ENCODE measurements at places on chromosomes 13 and 19. TPM values are rescaled to one million over a fixed set of nuclear protein-coding genes. Genes with fewer than 3 reads are reported as not detected.

GRCh38 chr13:110397436-110398115 is 90.5 kb downstream of the COL4A2 start:
- peak; percentile 87 for DNase-seq

DNA sequence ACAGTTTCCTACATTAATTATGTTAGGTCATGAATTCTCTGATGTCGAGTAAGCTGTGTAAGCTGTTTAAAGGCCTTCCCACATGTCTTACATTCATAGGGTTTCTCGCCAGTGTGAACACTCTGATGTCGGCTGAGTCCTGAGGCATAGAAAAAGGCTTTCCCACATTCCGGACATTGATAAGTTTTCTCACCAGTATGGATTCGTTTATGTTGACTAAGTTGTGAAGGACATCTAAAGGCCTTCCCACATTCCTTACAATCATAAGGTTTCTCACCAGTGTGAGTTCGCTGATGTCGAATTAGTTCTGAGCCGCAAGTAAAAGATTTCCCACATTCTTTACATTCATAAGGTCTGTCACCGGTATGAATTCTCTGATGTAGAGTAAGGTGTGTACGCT is 24.9 kb downstream of the ZNF850 start:
- DNase-seq: no peak

Gene ANKLE1
- 1.7 TPM for polyA plus RNA-seq

DNA sequence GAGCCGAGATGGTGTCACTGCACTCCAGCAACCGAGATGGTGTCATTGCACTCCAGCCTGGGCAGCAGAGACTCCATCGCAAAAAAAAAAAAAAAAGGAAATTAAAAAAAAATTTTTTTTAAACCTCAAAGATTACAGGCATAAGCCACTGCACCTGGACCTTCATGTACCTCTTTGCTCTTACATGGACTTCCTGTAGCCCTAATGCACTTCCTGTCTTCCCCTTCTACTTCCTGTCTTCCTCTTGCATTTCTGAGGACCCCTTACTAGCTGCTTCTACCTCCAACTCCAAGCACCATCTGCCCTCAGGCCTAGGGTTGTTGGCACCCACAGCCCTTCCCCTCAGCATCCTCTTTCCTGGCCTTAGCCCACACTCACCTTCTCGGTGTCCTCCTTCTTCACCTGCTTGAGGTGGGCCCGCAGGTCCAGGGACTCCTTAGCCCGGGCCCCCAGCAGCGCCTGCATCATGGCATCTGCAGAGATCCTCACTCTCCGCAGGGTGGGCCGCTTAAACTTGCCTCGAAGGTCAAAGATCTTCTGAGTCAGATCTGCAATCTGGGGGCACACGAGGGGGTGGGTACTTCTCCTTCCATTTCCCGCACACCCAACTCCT is 3.8 kb downstream of the TNNI3 start:
- DNase-seq: no peak

Gene NCAN
- 0.05 TPM for polyA plus RNA-seq

Gene SHISA7
- 0.23 TPM for polyA plus RNA-seq

GRCh38 chr19:17136021-17136420 is 60.4 kb downstream of the MYO9B start:
- no peak for DNase-seq

GRCh38 chr13:85771856-85772255 is 27.4 kb downstream of the SLITRK6 start:
- no peak for DNase-seq

Gene RGS9BP
- polyA plus RNA-seq: 0.13 TPM

Gene SLC1A5
- 72.3 TPM for polyA plus RNA-seq

Gene ZNF100
- polyA plus RNA-seq: 9.0 TPM

Gene KIR3DL1
- 0.13 TPM for polyA plus RNA-seq

- DNase-seq: no peak
Observed at GRCh38 chr19:3292958-3293529, 68.6 kb downstream of the CELF5 start.

Gene ANGPTL8
- 0.41 TPM for polyA plus RNA-seq

DNA sequence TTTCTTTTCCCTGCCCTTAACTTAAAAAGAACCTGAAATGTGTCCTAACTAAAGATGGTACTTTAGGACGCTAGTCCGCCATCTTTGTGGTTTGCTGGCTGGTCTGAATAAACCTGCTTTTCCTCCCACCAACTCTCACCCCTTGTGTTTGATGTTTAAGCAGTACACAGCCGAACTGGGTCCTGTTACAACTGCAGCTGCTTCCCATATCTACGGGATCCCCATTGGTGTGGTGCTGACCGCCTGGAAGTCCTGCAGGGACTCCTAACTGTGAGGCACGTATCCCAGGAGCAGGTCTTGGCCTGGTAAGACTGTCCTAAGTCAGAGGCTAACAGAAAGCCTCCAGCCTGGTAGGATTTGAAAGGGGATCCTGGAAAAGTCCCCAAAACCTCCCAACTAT is 40.9 kb upstream of the VSTM2B start:
- no peak for DNase-seq

DNA sequence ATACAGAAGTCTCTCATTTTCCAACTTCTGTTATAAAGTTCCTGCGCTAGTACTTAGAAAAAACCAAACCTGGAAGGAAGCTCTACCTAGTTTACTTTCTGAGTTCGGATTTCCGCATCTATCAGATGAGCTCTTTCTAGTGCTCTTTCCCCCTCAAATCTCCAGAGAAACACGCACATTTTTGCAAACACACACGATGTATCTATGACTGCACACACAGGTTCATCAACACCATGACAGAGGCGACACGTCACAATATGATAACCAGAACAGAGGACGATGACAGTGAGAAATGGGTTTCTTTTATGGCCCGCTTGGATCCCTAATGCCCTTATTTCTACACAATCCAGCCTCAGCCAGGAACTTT is 629 bp upstream of the LRRC63 start:
- no peak for DNase-seq

DNA sequence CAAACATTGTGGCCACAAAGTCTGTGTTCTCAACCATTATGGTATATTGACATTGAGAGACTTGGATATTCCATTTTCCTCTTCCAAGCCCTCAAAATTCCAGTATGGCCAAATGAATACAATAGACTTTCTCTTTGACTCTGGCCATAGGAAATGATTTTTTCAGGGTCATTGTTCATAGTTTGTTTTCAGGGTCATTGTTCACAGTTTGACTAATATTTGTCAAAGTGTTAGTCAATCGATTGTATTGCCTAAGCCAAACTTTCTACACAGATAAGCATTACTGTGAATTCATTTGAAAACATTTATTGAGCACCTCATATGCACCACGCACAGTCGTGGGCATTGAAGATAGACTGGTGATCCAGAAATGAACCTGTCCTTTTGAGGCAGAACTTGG is 22.9 kb upstream of the FAM216B start:
- no peak for DNase-seq

DNA sequence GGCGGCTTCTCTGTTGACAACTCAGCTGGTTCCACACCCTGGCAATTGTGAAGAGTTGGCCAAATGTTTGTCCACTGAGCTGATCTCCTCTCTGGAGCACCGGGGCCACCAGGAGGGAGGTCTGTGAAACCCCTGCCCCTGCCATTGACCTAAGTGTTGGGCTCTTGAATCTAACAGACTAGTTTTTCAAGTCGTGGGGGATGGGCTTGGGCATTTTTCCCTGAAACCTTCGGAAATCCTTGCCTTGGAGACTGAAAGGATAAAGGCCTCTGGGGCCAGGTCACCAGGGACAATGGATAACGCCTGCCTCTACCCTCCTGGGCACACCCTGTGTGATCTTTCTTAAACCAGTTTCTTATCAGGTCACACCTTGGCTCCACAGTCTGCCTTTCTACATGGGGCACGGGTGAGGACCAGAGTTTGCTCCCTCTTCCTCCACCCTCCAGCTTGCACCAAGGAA is 881 bp downstream of the GEMIN7 start:
- DNase-seq: no peak

Gene ZNF415
- polyA plus RNA-seq: 21.3 TPM

- DNase-seq: no peak
Observed at GRCh38 chr19:2800506-2800905, 15.2 kb downstream of the THOP1 start.

GRCh38 chr19:44684892-44685863 is 13.8 kb upstream of the CEACAM16 start:
- peak; percentile 53 for DNase-seq

Gene MCF2L
- polyA plus RNA-seq: 29.1 TPM

DNA sequence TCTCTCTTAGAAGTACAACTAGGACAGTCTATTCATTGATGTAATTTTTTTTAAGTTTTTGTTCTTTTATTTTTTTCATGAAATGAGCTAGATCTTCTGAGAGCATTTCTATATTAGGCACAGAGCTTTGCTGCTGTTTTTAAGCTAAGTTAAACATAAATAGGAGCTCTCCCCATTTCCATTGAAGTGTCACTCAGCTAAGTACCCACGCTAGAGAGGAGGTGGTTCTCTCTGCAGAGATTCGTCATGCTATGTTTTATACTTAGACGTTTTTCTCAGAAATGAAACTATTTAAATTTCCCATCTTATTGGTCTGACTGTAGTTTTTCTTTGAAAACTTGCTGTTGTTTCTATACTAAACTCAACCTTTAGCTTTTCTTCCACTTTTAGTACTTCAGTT is 271.5 kb downstream of the PCDH9 start:
- no peak for DNase-seq

DNA sequence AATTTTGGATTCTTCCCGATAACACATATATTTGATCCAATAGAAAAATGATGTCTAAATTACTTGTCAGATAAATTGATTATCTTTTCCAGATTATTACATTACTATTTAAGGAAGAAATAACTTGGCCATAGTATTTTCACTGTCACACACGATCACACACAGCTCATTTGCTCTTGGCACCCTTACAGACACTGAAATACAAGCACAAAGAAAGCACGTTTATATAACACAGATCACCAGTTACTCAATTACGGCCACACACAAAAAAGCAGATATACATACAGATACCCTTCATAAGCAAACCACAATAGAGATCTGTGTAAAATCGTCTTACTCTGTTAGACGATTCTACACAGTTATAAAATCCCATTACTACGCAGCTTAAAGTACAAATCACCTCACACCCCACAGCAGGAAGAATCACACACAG is 716 bp upstream of the ZNF420 start:
- DNase-seq: peak; percentile 83

- no peak for DNase-seq
Observed at GRCh38 chr19:11576227-11576626, 1.2 kb downstream of the ACP5 start.

Gene TLE6
- 9.1 TPM for polyA plus RNA-seq

DNA sequence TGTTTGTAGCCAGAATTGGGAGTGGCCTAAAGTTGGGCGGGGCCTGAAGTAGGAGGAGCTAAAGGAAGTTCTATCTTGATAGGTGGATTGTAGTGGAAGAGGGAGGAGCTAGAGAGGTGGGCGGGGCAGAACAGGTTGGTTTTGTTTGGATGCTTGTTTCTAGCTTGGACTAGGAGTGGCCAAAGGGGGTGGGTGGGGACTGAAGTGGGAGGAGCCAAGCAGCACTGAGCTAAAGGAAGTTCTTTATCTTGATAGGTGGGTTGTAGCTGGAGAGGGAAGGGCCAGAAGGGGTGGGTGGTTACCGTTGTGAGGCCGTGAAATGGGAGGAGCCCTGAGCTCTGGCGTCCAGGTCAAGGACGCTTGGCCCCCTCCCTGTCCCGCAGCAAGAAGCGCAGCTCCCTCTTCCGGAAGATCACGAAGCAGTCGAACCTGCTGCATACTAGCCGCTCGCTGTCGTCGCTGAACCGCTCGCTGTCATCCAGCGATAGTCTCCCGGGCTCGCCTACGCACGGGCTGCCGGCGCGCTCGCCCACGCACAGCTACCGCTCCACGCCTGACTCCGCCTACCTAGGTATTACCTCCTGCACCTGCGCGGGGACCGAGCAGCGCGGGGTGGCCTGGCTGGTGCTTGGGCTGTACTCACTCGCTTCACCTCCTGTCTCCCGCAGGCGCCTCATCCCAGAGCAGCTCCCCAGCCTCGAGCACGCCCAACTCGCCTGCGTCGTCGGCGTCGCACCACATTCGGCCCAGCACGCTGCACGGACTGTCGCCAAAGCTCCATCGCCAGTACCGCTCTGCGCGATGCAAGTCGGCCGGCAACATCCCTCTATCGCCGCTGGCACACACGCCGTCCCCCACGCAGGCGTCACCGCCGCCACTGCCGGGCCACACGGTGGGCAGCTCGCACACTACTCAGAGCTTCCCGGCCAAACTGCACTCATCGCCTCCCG is 8.0 kb downstream of the DNASE2 start:
- no peak for DNase-seq

- DNase-seq: no peak
Observed at GRCh38 chr13:45873491-45874325, 22.2 kb upstream of the SIAH3 start.

Gene FCAR
- 0.47 TPM for polyA plus RNA-seq

GRCh38 chr19:21900401-21900800 is 64.4 kb upstream of the ZNF43 start:
- DNase-seq: no peak

Gene NXNL1
- polyA plus RNA-seq: 0.26 TPM

- no peak for DNase-seq
Observed at GRCh38 chr13:70171151-70171550, 62.9 kb upstream of the KLHL1 start.

DNA sequence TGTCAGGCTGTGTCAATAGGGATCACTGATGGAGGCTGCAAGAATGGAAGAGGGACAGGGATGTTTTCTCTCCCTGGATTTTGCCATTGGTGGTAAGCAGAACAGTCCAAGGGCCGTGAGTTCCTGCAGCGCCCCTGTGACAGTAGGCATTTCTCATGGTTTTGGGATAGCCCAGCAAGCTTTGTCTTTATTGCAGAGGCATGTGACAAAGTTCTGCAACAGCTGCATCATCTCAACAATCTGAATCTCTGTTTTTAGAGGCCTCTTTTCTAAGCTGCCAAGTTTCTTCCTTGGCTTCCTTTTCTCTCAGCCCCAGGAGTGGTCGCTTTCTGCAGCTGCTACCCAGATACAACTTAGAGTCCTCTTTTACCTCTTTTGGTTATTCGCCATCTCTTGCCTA is 95.7 kb upstream of the TSHZ3 start:
- peak; percentile 58 for DNase-seq

GRCh38 chr19:40400559-40400958 is 10.6 kb upstream of the HIPK4 start:
- no peak for DNase-seq

DNA sequence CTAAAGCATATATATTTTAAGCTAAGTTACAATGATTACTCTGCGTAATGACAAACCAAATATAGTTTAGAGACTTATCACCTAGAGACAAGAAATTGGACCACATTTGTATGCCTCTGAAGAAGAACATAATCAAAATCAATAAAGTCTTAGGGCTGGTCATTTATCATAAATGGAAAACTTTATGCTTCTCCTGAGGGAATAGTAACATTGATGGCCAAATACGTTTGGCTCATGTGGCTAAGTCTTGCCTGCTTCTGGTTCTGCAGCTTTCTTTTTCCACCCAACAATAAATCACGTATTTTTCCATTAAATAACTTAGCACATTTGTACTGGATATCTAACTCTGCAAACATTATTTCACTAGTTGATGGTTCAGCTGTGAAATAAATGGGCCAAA is 458.4 kb downstream of the SLITRK1 start:
- DNase-seq: no peak

GRCh38 chr13:97231118-97231828 is 9.1 kb downstream of the MBNL2 start:
- no peak for DNase-seq

Gene CD22
- 8.3 TPM for polyA plus RNA-seq

Data from right lung (tissue), 10 donors.